ENCODE measurements at places on chromosomes 6 and 20. TPM values are rescaled to one million over a fixed set of nuclear protein-coding genes. Genes with fewer than 3 reads are reported as not detected.

CHMP4B gene
- 63.7 TPM for total RNA-seq

KCNK5 gene
- total RNA-seq = 0.50 TPM

PNLDC1 gene
- total RNA-seq = not detected

RCAN2 gene
- total RNA-seq = not detected

CD83 gene
- 64.3 TPM for total RNA-seq

PHACTR1 gene
- 5.2 TPM for total RNA-seq

PCK1 gene
- total RNA-seq = not detected

TFAP2C gene
- not detected for total RNA-seq

HLA-DQA2 gene
- total RNA-seq = 1.4 TPM

PDE7B gene
- not detected for total RNA-seq

SLC17A1 gene
- total RNA-seq = 0.27 TPM

SPDEF gene
- 0.25 TPM for total RNA-seq

CGAS gene
- total RNA-seq = 15.5 TPM

LAMA4 gene
- not detected for total RNA-seq

AKAP7 gene
- 21.0 TPM for total RNA-seq

HLA-DQB1 gene
- 24.8 TPM for total RNA-seq

PAX1 gene
- total RNA-seq = not detected

PROKR2 gene
- total RNA-seq = not detected

CDH26 gene
- total RNA-seq = 1.2 TPM

KHDC1 gene
- total RNA-seq = 4.1 TPM

KHDC1L gene
- total RNA-seq = 2.1 TPM
